ENCODE measurements at places on chromosomes 4 and X.

DNA sequence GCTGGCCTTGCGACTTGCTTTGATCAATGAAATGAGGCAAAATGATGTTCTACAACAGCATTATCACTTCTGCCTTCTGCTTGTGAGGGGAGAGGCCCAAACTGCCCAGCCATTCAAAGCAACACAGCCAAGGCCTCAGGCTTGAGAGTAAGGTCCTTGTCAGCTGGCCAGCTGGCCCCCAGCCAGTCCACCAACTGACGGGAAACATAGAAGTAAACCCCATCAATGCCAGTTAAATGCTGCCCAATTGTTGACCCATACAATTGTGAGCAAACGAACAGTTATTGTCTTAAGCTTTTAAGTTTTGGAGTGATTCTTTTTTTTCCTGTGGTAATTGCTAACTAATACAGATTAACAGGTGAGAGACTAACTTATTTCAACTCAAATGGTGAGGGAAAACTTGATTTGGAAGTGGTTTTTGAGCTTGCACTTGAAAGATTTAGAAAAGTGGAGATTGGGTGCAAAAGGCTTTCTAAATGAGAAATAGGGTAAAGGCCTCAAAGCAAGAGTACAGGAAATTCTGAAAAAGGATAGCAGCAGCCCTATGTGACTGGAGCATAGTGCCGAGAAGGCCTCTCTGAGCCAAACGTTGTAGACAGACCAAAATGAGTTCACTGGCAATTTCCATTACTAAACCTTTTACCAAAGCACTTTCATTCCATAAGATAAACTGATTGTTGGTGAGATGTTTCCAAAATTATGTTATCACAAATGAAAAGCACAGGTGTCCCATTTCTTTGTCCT is 66.9 kb downstream of the ARHGEF38 start:
- no peak for DNase-seq

DNA sequence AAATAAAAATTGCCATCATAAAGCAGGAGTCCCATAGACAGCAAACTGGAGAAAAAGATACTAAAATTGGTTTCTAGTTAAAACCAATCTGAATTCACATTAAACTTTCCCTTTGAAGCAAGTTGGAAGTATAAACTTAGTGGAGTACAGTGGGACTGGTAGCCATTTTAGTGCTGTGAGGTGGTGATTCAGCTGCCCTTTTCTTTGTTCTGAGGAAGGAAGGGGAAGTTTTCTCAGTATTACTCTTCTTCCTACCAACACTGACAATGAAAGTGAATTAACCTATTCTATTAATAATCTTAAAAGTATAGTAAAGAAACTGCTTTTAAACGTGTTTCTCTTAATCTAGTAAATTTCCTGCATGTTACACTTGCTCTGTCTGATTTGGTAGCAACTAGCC is 36.7 kb downstream of the SLC9A6 start:
- DNase-seq, result no peak

GRCh38 chr4:74056858-74057562 is 18.5 kb upstream of the CXCL3 start:
- DNase-seq, result no peak

- no peak for DNase-seq
Measured at GRCh38 chrX:114071412-114071811, 512.5 kb upstream of the HTR2C start.

- no peak for DNase-seq
Measured at GRCh38 chr4:52554612-52555355, 104.3 kb downstream of the USP46 start.

- DNase-seq, result no peak
Measured at GRCh38 chr4:138310498-138310897, 68.3 kb upstream of the SLC7A11 start.

GRCh38 chr4:72558655-72559054 is 10.4 kb downstream of the ADAMTS3 start:
- no peak for DNase-seq

GRCh38 chrX:67596839-67597790 is 53.3 kb downstream of the AR start:
- no peak for DNase-seq

GRCh38 chrX:3659761-3660160 is 53.7 kb downstream of the PRKX start:
- no peak for DNase-seq

GRCh38 chr4:39975488-39976089 is 2.1 kb downstream of the PDS5A start:
- DNase-seq, result no peak

DNA sequence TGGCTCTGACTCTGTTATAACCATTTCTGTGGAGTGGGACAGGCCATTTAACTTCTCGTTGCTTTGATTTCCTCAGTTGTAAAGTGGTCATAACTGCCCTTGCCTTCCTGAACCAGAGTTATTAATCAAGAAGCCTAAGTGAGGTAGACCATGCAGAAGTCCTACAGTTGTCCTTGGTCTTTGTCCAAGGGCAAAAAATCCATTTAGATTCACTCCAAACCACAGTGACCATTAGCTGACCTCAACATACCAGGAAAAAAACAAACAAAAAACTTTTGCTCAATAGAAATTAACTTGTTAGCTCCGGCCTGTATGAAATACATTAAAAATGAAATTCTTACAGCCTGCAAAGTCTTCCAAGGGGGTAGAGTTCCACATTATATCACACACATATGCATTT is 52.7 kb downstream of the TBC1D9 start:
- DNase-seq, result no peak

- DNase-seq, result no peak
Measured at GRCh38 chr4:181688872-181689271, 554.3 kb upstream of the TENM3 start.

DNA sequence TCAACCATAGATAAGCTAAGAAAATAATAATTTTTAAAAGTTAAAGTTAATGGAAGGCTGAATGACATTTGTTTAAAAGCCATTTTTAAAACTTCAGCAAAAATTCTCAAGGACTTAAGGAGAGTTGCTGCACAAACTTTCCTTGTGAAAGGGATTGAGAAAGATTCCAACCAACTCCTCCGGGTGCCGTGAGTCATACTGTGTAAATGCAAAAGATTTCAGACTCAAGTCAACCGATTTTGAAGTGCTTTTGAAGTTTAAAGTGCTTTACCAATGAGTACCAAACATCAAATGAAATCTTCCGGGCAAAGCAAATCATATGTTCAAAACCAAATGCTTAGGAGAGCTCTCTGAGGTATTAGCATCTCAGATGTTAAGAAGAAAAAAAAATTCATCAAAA is 31.4 kb downstream of the VCX2 start:
- DNase-seq, result no peak

GRCh38 chr4:125642645-125643044 is 327.9 kb downstream of the FAT4 start:
- no peak for DNase-seq

DNA sequence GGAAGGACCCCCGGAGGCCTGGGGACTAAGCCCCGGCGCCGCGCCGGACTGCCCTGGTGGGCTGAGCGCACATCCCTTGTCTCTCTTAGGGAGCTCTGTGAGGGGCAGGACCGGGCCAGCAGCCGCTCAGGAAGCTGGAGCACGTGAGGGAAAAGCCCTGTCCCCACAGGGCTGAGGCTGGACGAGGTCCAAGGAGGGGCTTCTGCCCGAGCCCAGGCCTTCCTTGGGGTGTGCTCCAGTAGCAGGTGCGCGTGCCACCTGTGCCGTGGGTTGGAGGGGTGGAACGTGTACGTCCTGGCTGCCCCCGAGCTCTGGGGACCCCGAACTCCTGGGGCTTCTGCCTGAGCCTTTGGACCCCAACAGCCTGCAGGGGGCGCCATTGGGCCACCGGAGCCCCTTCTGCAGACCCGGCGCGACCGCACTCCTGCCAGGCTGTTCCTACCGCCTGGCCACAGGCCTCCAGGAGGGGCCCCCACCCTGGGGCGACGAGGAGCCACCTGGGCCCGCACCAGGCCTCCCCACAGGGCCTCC is 27.2 kb downstream of the TACC3 start:
- peak; percentile 57 for DNase-seq

DNA sequence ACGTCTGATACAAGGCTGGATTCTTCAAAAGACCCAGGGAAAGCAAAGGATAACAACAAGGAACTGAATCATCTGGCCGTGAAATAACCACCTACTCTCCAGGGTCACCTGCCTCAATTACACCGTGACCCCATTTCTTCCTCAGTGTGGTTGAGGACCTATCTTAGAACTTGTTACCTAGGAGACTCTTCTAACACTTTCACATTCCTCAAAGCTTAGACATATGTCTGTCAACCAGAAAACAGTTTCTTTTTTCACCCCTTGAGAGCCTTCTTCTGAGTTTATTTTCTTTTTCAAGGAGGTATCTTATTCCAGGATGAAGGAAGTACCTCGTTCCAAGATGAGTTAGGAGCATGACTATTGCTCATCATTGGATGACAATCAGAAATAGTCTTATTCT is 337.8 kb downstream of the ARHGAP24 start:
- no peak for DNase-seq

DNA sequence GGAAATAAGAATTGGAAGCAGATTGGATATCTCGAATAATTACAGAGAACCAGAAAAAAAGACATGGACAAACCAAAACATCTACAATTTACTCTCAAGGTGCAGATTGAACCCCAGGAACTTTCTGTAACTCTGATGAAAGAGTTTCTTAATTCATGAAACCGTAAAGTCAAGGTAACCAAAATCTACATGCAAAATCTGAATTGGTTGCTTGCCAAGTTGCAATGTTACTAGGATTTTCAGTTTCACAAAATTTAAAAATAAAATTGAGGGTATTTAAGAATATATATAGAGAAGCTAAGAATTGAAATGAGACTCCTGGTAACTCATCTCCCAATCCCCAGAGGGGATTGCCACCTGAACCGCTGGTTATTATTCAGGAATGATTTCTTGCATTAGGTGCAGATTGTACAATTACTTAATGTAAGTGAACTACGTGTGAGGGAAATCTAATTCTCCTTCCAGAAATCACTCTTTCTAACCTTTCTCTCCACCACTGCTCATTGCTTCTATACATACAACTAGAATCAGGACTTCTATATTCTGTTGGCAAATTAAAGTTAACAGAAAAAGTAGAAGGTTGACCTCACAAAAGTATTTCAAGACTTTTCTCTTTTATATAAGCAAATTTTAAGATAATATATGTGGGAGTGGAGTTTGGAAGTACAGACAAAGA is 221.5 kb upstream of the NDST4 start:
- no peak for DNase-seq

DNA sequence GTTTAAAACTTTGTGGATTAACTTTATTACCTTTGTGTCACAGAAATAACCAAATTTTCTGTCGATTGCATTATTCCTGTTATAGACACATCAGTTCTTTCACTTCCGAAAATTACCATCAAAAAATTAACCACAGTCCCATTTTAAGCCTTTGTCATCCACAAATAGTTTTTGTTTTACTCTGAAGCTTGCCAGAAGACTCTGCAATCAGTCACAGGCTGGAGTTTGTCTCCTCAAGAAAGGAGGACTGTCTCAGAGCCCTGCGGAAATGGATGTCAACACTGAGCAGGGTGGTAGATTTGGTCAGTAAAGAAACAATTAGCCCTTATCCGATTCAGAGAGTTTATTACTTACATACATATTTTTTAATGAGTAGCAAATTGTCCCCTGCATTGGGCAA is 20.1 kb upstream of the TCEAL4 start:
- no peak for DNase-seq

GRCh38 chr4:159538556-159538955 is 435.7 kb downstream of the RAPGEF2 start:
- DNase-seq, result no peak

- DNase-seq, result no peak
Measured at GRCh38 chr4:6701371-6701770, 7.7 kb downstream of the S100P start.

DNA sequence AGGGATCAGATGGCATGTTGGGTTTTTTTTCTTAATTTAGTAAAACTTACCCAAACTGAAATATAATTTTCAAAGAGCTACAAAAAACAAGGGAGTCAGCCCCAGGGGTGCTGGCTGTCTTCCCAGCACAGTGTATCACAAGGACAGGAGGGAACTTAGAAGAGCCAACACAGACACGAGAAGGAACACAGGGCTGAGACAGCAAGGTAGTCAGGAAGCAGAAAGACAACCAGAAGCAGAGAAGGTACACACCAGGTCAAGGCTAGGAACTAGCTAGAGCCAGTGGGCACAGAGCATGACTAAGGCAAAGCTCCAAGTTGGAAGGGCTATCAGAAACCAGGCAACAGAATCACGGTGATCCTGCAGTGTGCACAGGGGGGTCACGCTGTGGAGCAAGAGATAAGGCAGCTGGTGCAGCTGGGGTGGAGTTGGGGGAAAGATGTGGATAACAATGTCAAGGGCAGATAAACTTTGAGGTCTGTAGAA is 168.7 kb downstream of the NR3C2 start:
- no peak for DNase-seq

DNA sequence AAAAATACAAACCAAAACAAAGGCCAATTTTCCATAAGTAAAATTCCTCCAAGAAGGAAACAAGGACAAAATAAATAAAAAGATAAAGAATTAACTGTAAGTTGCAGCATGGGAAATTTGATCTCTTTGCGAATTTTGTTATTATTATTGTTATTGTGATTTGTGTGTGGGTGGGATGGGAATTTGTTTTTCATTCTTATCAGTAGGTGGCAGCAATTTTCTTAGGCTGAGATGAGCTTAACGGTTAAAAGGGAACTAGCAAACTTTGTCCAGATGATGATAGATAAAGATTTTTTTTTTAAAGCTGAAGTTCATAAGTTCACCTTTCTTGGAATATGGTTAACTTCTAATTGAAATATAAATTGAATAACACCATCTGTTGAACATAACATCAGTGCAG is 83.2 kb upstream of the IL1RAPL2 start:
- DNase-seq, result no peak

GRCh38 chrX:124215786-124216185 is 116.7 kb upstream of the TEX13D start:
- no peak for DNase-seq

GRCh38 chr4:56115898-56116297 is 167.2 kb downstream of the CEP135 start:
- DNase-seq, result no peak

- no peak for DNase-seq
Measured at GRCh38 chr4:44646151-44646550, 5.3 kb downstream of the YIPF7 start.

DNA sequence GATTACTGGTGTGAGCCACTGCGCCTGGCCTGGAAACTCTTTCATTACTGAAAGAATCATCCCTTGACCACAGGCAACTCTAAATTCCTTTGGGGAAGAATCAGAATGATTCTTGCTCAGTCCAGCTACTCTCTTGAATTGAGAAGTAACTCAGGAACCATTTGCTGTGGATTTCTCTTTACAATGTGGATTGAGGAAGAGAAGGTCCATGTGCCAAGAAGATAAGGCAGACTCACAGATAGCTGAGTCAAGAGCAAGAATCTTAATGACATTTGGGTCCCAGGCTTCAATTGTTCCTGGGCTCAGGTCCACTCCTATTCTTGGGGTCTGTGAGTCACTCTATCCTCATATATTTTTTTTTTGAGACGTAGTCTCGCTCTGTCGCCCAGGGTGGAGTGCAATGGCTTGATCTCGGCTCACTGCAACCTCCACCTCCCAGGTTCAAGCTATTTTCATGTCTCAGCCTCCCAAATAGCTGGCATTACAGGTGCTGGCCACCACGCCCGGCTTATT is 6.2 kb upstream of the MGARP start:
- no peak for DNase-seq

- no peak for DNase-seq
Measured at GRCh38 chrX:41352329-41352838, 18.4 kb downstream of the DDX3X start.

Data from stimulated activated CD8-positive, alpha-beta memory T cell treated with anti-CD3 and anti-CD28 coated beads, Interleukin-7, amount 100 ng/mL, for 4 hours (primary cell).